ENCODE measurements at places on chromosomes 4 and X.

DNA sequence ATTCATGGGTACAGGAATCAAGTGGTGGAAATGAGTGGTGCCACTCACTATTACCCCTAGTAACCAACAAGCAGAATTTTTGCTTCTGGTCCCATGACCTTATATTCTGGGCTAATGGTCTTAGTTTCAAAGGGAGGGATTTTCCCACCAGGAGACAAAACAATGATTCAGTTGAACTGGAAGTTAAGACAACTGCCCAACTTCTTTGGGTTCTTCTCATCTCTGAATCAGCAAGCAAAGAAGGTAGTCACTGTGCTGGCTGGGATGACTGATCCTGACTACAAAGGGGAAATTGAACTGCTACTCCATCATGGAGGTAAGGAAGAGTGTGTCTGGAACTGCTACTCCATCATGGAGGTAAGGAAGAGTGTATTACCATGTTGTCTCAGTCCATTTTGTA is 87.2 kb downstream of the IL13RA2 start:
- DNase-seq = no peak

DNA sequence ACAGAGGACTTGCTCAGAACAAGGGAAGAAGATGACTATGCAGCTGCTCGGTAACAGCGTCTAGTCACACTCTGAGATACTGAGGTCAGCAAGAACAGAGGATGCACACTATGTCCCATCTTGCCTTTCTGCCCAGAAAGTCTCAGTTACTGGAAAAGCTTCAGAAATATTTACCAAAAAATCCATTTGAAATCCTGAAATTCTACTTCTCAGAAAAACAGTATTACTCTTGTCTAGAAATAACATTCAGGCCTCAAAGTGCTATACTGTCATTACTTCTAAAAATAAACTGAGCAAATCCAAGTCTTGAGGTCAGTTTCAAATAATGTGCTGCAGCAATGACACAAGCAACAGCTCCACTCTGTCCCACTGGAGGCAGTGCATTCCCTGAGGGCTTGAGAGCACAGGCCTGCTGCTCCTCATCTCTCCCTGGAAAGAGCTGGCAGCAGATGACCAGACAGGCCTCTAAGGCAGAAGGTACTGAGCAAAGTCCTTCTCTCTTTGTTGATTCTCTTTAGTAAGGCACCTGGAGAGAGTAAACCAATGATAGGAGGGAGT is 76.9 kb downstream of the CAMK2D start:
- DNase-seq = no peak

DNA sequence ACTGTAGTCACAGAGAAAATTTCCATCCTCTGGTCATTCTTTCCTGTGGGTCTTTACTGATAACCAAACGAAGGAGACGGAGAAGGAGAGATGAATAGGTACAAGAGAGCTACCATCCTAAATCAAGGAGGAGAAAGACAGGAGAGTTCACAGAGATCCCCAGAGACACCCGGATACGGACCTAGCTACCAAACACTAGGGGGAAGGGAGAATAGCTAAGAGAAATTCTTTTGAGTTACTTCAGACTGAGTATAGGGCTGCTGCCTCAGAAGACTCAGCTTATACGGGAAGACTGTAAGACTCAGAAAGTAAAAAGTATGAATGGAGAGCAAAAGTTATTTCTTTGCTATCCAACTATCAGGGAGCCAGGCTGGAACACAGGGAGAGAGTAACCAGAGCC is 572.1 kb downstream of the C4orf33 start:
- no peak for DNase-seq

DNA sequence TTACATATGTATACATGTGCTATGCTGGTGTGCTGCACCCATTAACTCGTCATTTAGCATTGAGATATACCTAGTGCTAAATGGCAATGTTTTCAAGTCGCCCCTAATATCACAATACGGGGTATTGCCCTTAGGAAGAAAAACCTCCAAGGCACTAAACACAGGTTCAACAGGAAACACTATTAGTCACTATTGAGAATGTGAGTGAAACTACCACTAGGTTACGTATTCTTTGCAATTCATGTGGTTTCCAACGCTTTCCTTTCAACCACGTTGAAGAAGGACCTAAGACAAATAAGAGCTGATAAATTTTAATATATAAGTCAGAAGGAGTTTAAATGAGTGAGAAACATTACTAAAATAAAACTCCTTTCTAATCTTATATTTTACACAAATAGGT is 134.7 kb upstream of the SPANXN4 start:
- DNase-seq = no peak

- no peak for DNase-seq
Observed at GRCh38 chrX:3638280-3638873, 75.1 kb downstream of the PRKX start.

- DNase-seq = no peak
Observed at GRCh38 chrX:23981222-23981621, 45.8 kb downstream of the KLHL15 start.

DNA sequence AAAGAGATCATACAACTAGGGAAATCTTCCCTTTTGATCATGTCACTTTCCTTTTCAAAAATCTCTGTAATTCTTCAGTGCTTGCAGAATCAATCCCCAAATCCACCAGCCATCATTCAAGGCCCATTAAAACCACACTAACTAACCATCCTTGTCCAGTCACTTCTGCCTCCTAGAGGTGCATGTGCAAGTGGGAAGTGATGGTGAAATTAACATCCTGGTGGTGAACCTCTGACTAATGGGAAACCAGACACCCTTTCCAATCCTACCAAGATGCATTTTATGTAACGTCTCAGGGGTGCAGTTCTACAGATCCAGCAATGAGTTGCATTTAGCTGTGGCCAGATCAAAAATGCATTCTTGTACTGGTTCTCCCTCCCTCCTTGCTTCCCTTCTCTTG is 341.8 kb downstream of the RAPGEF2 start:
- no peak for DNase-seq

DNA sequence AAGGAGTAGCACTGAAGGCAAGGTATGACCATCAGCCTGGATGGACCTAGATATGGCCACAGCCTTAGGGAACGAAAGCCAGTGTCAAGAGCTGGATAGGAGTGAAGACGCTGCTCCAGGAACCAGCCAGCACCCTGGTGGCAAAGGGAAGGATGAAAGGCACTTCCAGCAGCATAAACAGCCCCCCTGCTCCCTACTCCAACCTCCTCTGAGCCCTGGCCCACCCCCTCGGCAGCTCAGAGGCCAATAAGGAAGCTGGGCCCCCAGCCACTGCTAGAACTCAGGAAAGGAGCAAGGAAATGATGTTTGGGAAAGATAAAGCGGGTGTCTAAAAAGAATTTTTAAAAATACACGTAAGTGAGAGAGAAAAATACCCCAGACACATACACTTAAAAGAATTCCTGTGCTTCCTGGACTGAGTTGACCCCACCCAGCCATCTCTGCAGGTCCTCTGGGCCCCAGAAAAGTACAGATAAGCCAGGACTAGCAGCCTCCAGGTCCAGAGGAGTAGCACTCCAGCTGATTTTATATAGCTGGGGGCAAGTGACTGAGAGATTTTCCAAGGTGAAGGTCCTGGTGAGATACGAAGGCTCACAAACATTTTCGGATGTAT is 170.4 kb downstream of the SHROOM4 start:
- no peak for DNase-seq

DNA sequence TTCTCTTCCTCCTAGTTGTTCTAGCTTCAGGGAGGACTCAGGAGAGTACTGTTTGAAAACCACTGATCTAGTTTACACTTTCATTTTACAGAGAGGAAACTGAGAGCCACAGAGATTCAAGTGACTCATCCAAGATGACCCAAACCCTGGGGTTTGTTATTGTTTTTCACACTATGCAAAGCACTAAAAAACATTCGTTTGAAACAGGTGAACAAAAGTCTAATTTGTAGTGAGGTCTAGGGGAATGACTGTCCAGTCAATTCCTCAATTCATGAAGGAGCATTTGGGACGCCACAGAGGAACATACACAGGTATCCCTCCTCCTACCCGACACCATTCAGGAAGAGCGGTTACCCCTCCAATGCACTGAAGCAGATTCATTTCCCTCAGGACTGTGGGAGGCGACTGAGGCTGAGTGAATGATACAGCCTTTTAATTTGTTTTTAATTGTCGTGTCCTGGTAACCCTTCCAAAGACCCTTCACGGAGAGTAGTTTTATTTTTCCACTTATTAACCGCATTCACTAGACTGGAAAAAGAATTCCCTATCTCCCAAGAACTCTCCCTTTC is 30.3 kb downstream of the TLR10 start:
- no peak for DNase-seq

- no peak for DNase-seq
Observed at GRCh38 chrX:65755786-65756185, 88.3 kb downstream of the MSN start.

DNA sequence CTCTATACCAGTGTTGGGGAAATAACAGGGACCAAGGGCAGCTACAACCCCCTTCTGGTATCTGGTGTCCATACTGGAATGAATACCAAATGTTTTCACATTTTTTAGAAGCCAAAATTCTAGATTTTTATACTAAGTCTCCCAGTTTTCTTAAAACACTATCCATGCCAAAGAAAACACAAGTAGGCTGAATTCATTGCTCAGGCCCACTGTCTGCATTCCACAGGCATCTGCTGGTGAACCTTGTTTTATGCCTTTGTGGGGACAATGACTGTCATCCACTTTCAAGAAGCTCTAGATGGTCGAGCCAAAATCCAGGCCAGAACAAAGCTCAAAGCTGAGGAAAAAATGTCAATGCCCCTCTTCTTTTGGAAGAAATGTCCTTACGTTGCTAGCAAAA is 213.4 kb upstream of the RASGEF1B start:
- DNase-seq = no peak

DNA sequence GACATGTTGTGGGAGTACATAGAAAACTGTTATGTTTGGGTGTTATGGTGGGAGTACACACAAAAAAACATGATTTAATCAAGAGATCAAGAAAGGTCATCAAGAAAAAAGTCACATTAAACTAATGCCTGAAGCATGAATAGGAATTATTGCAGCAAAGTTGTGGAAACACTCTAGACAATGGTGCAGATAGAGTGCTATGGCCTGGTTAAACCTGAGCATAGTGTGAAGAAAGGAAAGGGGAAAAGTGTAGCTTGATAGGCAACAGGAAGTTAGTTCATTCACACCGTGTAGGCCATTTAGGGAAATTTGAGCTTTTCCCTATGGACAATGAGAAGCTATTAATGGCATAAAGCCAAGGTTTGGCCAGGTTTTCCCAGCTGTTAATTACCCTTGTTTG is 162.1 kb upstream of the EMCN start:
- no peak for DNase-seq

DNA sequence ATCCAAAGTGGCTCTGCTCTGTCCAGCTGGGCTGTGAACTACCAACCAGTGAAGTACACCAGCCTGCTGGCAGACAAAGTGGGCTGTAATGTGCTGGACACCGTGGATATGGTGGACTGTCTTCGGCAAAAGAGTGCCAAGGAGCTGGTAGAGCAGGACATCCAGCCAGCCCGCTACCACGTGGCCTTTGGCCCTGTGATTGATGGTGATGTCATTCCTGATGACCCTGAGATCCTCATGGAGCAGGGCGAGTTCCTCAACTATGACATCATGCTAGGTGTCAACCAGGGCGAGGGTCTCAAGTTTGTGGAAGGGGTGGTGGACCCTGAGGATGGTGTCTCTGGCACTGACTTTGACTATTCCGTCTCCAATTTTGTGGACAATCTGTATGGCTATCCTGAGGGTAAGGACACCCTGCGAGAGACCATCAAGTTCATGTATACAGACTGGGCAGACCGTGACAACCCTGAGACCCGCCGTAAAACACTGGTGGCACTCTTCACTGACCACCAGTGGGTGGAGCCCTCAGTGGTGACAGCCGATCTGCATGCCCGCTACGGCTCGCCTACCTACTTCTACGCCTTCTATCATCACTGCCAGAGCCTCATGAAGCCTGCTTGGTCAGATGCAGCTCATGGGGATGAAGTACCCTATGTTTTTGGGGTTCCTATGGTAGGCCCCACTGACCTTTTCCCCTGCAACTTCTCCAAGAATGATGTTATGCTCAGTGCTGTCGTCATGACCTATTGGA is 22.6 kb downstream of the NLGN3 start:
- no peak for DNase-seq

DNA sequence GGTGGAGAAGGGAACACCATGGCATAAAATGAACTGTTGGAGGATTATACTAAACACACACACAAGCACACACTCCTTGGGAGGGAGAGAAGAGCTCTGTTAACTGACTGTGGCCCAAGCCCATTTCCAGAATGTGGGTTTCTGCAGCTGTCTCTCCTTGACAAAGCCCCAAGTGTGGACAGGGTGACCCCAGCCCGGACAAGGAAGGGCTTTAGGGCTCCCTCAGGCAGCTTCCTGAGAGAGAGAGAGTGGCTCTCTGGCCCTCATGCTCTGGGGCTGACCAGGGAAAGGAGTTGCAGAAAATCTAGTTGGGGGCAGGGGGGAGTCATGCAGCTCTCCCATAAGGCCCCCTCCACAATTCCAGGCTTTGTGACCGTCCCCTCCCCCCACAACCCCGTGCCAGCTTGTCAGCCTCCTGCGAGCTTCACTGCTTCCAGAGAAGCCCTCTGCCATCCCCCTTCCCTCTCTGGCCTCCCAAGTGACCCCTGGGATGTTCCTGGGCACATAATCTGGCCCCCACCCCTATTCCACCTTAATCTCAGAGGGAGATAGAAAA is 590 bp downstream of the ARHGEF9 start:
- DNase-seq = no peak

- DNase-seq = no peak
Observed at GRCh38 chr4:140267576-140267975, 105.9 kb upstream of the SCOC start.

- DNase-seq = no peak
Observed at GRCh38 chr4:72451349-72451748, 117.7 kb downstream of the ADAMTS3 start.

GRCh38 chr4:2274320-2275043 is 12.6 kb upstream of the MXD4 start:
- no peak for DNase-seq

DNA sequence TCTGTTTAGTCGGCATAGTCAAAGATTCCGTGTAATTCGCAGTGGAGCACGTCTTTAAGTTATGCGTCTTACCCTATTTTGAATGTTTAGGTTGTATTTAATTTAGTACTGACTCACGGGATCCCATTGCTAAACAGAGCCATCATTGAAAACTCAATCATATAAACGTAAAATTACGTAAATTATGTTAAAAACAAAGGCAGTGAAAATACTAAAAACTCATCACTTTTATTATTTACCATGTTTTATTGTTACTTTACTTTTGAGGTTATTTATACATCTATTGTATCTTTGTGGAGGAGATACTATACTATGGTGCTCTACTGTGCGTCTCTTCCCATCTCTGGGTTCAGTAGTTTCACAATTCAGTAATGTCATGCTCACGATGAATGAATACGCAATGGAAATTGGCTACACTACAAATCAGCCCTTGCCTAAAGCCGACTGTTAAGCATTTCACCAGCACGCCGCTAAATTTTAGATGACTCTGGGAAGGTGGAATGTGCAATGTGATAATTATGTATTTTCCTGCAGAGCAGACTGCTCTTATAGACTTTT is 944 bp downstream of the FUNDC2 start:
- no peak for DNase-seq

DNA sequence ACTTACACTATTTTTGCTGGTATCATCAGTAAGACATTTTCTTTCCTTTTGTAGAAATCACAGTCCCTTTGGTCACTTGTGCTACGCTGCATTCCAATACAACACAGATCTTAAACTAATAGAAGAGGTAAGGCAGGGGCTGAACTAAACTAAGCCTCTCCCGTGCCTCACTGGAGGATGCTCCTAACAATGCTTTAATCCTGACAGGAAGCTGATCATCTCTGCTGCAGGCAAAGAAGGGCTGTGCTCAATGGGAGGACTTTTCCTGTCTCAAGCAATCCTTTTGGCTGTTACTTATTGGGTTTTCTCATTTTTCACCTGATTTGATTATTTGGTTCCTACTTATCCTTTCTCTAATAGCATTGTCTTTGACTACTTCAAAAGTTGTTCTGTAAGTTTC is 583.1 kb downstream of the INPP4B start:
- no peak for DNase-seq
